Hair follicle dermal papilla cell (primary cell): ENCODE measurements at places on chromosomes 3 and 15. TPM values are rescaled to one million over a fixed set of nuclear protein-coding genes. Genes with fewer than 3 reads are reported as not detected.

The STT3B gene
- 105 and 140 TPM in 2 replicates for total RNA-seq

The SLC25A26 gene
- 13.2 and 19.5 TPM in 2 replicates for total RNA-seq

The GADL1 gene
- total RNA-seq, result not detected in 2 replicates

The TRIM42 gene
- total RNA-seq, result not detected in 2 replicates
